Left renal cortex interstitium (tissue), 4 donors: ENCODE measurements at places on chromosomes 16 and 17. TPM values are rescaled to one million over a fixed set of nuclear protein-coding genes. Genes with fewer than 3 reads are reported as not detected.

GRCh38 chr17:14699574-14700185 lies 398.8 kb downstream of the HS3ST3B1 start:
- DNase-seq: no peak

The HOXB4 gene
- polyA plus RNA-seq: 8.0 TPM

DNA sequence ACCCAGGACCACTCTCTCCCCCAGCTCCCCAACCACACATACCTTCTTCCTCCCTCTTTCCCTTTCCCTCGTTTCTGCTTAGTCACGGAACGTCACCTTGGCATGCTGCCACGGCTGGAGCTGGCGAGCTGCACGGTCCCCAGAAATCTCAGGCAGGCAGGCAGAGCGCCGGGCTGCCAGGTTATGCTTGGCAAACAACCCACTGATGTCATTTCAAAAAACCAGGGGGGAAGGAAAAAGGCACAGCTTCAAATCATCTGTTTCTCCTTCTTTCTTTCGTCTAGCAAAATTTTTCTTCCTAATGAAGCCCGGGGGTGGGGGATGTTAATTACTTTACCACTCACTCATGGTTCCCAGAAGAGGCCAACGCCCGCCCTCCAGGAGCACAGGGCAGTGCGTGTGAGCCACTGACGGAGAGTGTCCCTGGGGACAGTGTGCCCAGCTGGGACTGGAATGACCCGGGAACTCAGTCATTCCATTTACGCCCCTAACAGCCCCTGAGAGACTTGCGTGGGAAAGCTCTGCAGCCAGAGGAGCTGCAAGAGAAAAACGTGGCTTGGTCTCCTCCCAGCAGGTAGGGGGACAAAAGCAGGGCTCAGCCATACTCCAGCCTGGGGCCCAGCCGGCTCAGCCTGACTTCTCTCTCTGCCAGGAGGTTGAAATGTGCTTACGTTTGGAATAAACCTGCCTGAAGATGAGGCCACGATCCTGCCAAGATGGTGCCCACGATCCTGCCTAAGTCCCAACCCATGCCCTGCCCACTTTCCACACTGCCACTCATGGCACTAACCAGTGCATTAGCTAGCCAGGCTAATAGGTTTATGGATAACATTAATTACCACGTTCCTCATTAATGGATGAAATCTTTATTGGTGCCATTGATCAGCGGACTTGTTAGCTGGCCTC lies 198.9 kb downstream of the ZFHX3 start:
- DNase-seq: no peak

DNA sequence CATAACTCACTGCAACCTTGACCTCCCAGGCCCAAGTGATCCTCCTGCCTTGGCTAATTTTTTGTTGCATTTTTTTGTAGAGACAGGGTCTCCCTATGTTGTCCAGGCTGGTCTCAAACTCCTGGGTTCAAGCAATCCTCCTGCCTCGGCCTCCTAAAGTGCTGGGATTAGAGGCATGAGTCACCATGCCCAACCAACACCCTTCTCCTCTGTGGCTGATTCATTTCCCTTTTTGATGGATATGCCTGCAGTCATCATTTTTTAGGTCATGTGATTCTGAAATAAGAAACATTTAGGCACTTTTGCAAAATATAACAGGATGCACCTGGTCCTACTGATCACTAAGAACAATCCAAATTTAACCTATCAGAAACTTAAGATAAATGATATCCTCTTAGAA lies 44.0 kb upstream of the YPEL2 start:
- no peak for DNase-seq

The HSD11B2 gene
- 55.4 TPM for polyA plus RNA-seq

The SGCA gene
- 0.95 TPM for polyA plus RNA-seq

The CIBAR2 gene
- 0.22 TPM for polyA plus RNA-seq

The MRPS23 gene
- 63.6 TPM for polyA plus RNA-seq

The ABCC12 gene
- polyA plus RNA-seq: not detected

- DNase-seq: no peak
Observed at GRCh38 chr17:9783050-9783449, 8.3 kb downstream of the DHRS7C start.

GRCh38 chr16:17312094-17312710 lies 158.6 kb downstream of the XYLT1 start:
- no peak for DNase-seq
